ENCODE measurements at places on chromosomes 7 and 10. TPM values are rescaled to one million over a fixed set of nuclear protein-coding genes. Genes with fewer than 3 reads are reported as not detected.

The VWDE gene
- total RNA-seq = 0.39 TPM

The IQUB gene
- total RNA-seq = 0.49 TPM

DNA sequence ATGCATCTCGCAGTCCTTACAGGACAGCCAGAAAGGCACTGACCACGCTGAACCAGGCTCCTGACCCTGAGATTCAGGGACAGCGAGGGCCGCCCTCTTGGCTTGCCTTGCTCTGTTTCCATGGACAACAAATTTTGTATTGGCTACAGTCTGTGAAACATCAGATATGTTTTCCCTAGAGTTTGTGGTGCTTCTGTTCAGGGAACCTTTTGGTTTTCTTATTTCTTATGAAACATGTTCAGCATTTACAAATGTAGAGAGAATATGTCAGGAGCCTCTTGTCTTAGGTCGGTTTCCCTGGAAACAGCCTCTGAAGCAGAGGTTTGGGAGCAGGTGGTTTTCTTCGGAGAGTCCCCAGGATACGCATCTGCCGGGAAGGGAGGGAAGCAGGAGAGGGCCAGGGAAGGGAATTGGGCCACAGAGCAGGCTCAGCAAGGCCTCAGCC, 260.1 kb downstream of the CCDC3 start:
- no peak for DNase-seq

- no peak for DNase-seq
These were observed 205.1 kb upstream of the SEMA3A start for GRCh38 chr7:84399661-84400060.

All from skin of body (tissue), 3 donors.